ENCODE measurements at places on chromosomes 12 and 14.

DNA sequence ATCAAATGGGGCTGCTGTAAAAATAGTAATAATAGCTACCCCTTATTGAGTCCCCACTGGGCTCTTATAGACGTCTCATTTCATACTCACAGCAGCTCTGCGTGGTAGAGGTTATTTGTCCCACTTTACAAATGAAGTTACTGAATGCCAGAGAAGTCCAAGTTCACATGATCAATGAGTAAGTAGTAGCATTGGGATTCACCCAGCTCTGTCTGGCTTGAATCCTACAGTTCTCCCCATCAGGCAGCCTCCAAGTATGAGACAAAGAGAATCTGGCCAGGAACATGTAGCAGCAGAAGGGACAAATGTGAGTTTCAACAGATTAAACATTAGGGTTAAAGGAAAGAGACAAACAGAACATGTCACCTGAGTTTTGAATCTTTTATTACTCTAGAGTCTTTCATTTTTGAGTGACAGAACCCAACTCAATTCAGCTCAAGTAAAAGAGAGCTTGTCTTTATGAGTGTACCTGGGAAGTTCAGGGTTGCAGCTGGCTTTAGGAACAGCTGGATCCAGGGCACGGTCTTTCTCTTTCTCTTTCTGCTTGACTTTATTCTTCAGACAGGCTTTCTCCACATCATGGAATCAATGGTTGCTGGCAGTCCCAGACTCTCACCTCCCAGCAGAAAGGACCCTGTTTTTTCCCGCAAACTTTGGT is 64.1 kb upstream of the JDP2 start:
- DNase-seq, result no peak

DNA sequence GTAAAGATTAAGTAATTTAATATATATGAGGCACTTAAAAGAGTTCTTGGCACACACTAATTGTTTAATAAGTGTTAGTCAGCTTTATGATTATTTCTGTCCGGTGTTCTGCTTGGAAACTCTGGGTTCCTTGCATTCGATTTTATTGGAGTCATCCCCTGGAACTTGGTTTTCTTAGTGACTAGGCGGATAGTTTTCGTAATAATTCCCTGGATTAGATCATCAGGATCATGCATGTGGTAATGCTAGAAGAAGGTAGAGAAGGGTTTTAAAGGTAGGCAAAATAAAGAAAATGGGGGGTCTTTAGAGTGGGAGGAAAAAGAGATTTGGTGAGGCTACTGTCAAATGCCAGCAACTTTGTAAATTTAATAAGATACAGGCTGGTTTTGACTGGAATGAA is 88.4 kb downstream of the MYF5 start:
- no peak for DNase-seq

GRCh38 chr14:36317650-36318049 is 2.8 kb downstream of the MBIP start:
- DNase-seq, result no peak

GRCh38 chr14:31936115-31936514 is 141.0 kb upstream of the ARHGAP5 start:
- no peak for DNase-seq

DNA sequence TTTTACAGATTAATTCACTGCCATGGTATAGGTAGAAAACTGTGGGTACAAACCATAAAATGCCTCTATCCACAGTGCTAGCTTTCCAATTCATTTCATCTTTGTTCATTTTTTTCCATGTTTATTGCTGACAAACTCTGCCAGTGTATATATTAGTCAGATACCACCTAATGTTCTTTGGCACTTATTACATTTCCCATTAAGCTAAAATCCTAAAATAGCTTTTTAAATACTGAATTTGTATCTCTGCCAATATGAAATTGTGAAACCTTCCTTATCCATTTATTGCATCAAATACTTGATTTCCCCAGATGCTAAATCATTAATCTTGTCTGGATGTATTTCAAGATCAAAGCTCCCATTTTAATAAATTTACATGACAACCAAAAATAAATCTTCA is 150.1 kb upstream of the FSCB start:
- DNase-seq, result no peak

DNA sequence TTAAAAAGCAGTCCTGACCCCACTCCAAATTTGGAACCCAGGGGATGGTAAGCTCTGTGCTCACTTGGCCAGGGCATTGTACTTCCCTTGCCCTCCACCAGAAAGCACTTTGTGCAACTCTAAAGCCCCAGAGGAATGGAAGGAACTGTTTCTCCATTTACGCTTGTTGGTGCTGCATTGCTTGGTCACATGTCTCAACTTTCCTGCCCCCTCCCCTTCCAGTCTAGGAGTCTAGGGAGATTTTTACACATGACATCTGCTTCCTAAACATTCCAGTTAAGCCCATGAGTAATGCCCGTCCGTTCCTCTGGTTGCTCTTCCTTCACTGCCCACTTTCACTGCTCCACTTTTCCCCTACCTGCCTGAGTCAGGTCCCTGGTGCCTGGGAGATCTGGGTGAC is 92.6 kb upstream of the MAP1LC3B2 start:
- DNase-seq, result no peak

DNA sequence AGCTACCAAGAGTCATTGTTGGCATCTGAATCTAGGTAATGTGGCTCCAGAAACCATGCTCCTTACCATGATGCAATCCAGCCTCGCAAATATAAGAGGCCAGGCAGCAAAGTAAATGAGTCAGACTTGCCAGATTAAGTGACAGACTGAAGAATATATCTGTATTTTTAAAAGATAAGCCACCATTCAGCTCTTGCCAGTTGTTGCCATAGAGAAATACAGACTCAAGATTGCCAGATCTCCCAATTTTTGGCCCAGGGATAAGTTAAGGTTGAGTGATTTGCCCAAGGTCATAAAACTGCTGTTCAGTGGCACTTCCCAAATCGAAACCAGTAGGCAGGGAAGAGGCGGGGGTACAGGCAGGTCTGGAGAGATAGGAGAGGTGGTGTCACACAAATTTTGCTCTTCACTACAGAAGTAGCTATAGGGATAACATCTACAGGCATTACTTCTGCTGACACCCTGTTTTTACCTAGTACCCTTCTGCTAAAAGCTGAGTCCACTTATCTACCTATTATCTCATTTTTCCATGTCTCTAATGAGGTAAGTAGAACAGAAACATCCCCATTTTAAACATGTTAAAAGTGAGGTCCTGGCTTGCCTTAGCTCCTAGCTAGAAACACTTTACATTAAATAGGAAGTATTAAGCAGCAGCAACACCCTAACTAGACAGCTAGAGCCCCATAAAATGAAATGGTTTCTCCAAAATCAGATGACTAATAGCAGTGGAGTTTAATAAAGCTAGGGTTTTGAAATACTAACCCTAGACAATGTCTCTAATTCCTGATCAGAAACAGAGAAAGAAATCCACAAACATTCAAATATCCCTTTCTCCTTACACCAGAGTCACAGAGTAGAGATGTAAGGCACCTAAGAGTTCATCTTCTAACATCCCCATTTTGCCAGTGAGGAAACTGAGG is 19.5 kb downstream of the DCAF5 start:
- DNase-seq, result no peak

DNA sequence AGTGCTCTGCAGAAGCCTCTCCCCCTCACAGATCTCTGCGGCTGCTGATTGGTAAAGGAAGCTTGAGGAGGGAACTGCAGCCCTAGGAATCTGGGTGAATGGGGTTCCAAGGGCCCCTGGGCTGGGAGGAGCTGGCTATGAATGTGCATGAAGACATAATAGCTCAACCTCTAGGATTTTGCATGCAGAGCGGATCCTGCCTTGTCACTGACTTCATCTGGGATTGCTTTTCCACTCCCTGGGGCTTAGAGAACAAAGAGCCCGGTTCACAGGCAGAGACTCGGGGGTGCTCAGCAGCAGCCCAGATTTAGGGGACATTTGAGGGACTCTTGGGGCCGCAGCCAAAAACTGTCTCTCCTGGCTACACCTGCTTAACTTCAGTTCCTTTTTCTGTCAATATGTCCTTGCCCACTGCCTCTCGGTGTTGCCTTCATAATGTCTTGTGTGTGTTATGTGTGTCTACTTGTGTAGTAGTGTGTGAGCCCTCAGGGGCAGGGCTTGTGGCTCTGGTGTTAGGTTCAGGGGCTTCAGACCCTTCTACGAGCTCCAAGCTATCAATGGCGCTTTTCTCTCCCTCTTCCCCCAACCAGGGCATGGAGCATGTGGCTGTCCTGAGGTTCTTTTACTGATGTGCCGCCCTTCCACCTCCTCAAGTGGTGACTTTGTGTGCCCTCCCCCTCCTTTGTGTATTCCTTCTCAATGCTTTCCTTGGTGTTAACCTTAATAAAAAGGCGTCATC is 1.9 kb downstream of the CCDC184 start:
- no peak for DNase-seq

GRCh38 chr12:90899456-90900182 is 55.4 kb downstream of the CCER1 start:
- no peak for DNase-seq

DNA sequence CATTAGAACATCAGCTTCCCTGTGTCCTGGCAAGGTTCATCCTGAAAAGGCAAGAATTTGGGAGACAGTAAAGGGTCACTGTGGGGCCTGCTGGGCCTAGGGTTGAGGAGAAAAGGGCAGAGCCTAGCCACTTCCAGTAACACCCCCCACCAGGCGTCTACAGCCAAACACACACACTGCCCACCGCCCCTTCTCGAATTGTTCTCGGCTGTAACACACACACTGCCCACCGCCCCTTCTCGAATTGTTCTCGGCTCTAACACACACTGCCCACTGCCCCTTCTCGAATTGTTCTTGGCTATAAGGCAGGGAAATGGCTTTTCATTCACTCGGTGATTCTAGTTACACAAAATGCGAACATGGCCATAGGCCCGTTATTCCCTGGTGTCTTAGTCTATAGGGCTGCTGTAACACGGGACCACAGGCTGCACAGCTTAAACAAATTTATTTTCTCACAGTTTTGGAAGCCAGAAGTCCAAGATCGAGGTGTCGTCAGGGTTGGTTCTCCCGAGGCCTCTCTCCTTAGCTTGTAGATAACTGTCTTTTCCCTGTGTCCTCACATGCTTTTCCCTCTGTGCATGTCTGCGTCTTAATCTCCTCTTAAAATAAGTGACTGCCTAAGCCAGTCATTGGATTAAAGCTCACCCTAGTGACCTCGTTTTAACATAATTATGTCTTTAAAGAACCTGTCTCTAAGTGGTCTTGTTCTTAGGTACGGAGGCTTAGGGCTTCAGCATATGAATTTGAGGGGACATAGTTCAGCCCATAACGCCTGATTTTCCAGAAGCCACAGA is 171.0 kb downstream of the ADGRD1 start:
- no peak for DNase-seq

GRCh38 chr14:22997676-22998323 is 12.1 kb downstream of the C14orf93 start:
- no peak for DNase-seq

DNA sequence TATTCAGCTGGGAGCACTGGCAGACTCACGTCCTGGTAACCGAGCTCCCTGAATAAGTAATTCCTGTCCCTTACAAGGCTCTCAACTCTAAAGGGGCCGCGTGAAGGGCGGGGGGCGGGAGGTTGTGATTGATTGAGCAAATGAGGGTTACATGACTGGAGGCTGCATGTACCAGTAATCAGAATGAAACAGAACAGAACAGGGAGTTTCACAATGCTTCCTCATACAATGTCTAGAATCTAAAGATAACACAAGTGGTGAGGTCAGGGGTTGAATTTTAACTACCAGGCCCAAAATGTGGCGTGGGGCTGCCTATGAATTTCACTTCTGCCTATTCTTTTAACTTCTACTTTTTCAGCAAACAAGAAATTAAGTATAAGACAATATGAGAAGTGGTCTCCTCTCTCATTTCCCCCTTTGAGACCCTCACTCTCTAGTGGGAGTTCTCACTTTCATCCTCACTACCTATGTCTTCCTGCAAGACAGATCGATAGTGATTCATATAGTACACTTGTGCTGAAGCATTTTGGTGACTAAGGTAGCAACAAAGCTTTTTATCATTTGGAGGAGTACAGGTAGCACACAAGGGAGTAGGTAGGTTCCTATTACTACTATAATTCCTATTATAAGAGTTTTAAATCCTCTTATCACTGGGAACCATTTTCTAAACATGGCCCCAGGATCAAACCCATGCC is 239.8 kb downstream of the KTN1 start:
- DNase-seq, result no peak

DNA sequence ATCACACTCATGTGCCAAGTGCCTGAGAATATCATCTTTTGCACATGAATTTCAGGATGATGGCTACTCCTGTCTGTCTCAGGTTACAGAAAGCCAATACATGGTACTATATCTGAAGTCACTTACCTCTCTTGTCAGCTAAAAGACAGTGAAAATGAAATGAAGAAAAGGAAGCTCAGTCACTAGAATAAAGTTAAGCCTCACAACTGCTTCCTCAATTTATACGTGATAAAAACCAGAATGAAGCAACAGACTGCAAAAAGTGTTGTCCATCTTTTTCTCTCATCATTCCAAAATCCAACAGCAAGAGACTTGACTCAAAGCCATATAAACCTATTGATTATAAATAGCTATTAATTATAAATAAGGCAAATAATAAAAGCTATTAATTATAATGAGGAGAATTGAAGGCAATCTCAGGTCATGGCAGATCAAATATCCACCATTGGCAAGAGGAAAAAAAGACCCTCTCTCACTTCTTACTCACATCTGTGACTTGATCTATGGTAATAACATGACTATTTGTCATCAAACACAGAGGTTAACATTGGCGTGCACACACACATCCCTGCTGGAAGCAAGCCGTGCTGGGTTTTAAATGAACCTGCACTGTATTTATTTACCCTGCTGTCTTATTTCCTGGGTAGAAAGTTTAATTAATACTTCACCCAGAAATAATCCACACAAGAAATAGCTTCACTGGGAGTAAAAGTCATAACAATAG is 10.0 kb downstream of the NIN start:
- no peak for DNase-seq

DNA sequence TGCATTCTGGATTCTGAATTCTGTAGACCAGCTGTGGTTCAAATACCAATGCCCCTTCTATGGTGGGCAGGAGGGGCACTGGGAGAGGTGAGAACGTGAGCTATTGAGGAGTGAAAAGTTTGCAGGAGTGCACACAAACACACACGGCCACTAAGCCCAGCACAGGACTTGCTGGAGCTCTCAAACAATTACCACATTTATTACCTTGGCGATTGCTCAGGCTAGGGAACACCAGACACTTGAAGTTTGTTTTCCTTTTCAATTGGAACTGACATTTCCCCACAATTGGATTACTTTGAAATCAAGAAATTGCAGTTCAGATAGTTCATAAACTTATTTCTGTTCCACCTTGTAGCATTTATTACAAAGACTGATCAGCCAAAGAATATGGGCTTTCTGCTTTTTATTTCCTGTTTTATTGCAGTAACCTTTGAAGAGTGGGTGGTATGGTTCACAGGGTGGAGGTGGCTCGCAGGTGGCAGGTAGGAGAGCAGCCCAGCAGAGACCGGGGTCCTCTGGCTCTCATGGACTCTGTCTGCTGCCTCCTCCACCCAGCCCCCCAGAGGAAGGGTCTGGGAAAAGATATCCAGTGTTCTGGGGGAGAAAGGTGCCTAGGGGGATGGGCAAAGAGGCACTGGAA is 429.8 kb upstream of the CCDC196 start:
- no peak for DNase-seq

Data from femur (tissue), 1 donor.